CD4-positive, alpha-beta T cell treated with Interleukin-1 beta for 1 hour (primary cell): ENCODE measurements at places on chromosomes 16 and 17.
A peak's percentile ranks its signal among the peaks of the same experiment; 100 is the strongest.

DNA sequence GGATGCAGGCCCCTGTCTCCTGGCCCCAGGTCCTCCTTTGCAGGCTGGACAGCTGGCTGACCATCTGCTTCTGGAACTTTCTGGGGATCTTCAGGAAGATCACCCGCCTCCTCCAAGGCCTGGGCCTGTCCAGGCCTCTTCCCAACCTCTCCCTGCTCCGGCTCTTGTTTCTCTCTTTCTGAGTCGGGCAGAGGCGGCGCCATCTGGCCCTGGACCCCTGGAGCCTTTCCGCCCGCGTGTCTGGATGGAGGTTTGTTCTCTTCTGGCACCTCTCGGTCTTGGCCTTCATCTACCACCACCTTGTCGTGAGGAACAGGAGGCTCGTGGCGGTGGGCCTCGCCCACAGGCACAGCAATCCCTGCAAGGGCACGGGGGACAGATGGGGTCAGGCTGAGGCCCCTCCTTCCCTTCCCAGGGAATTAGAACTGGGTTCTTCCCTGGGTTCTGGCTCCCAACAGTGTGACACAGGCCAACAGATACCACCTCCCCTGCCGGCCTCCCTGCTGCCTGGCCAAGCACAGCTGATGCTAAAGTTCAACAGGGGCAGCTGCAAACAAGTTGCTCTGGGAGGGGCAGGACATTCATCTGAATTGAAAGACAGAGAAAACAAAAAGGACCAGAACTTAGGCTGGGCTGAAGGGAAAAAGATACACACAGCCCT, 13.3 kb downstream of the NDUFAF8 start:
- DNase-seq = no peak

- no peak for DNase-seq
These were observed 36.7 kb downstream of the SALL1 start for GRCh38 chr16:51114382-51114781.

DNA sequence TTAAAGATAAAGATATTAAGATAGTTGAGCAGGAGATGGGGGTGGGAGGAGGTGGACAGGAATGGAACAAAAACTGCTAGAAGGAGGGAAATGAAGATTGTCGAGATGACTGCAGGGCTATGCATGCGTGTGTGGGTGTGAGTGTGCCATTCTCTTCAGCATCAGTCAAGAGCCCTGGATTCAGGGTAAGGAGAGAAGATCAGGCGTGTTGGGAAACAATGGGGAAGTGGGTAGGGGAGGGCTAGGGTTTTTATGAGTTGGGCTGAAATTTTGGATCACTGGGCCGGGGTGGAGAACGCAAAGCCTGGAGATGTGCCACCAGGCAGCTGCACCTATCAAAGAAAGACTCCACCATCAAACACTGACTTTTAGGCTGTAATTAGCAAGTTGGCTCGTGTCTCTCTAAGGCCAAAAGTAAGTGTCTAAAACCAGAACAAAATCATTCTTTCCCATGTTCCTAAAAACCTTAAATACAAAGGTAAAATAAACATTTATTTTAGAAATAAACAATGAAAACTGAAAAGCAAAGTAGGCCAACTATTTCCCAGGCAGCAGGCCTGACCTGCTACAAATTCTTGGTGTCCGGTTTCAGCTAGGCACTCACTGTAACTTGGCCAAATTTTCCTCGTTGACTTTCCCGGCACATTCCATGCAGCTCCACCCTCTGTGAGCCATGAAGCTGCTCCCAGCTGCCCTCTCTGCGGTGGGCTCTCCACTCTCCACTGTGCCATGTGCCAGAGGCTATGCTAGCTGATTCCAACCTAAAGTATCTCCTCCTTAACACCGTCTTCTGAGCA, 4.2 kb downstream of the CDRT4 start:
- DNase-seq = no peak

DNA sequence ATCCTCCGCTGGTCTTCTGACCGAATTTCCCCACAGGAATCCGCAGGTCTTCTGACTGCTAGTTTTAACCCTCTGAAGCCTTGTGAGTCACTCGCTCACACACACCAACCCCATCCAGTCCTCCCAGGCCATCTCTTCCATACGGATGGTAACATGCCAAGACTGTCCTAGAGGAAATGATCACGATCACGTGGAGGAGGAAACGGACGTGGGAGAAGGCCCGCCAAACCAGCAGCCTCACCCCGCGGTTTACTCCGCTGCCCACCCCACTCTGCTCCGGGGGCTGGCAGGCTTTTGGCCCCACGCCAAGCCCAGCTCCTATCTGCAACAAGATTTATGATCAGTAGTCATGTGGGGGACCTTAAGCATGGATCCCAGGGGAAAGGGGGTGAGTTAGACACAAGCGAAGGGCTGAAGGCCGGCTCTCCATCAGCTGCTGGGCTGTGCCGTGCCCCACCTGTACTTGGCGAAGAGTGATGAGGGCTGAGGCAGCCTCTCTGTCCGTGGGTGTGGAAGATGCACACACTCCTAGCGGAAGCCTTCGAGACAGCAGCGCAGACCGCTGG, 1.5 kb upstream of the FAAP100 start:
- no peak for DNase-seq

DNA sequence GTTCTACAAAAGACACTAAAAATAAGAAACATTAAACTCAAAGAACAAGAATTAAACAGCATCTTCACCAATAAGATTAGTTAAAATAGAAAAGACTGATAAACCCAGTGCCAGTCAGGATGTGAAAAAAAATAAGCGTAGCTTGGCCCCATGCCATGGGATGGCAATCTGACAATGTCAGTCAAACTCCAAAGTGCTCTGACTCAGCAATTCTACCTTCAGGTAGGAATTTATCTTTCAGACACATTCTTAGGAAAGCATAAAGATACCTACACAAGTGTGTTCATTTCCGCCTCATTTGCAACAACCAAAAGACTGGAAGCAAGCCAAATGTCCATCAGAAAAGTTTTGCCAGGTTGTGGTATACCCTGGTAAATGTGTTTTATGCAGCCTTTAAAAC, 9.1 kb upstream of the MPO start:
- no peak for DNase-seq

GRCh38 chr17:44402564-44403172, 13.2 kb upstream of the ITGA2B start:
- no peak for DNase-seq

- DNase-seq = no peak
These were observed 140.9 kb downstream of the KCNJ2 start for GRCh38 chr17:70310221-70310672.

- no peak for DNase-seq
These were observed 126.8 kb downstream of the ZFHX3 start for GRCh38 chr16:72921106-72921505.

GRCh38 chr17:76506408-76507345, 5.5 kb upstream of the RHBDF2 start:
- peak; percentile 88 for DNase-seq

- peak; percentile 57 for DNase-seq
These were observed 31.7 kb downstream of the OSBPL7 start for GRCh38 chr17:47789611-47790561.

DNA sequence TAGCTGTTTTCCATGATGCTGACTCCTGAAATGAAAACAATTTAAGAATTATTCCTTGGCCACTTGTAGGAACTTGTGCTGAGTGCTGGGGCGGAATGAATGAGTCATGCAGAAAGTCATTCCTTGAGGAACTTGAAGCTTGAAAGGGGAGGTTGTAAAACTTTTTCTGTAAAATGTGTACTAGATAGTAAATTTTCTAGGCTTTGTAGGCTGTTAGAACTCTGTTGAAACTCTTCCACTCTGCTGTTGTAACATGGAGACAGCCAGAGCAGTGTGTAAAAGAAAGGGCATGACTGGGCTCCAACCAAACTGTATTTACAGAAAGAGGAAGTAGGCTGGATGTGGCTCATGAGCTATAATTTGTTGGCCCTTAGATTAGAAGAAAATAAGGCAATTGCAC, 46.1 kb downstream of the ABCA8 start:
- no peak for DNase-seq

DNA sequence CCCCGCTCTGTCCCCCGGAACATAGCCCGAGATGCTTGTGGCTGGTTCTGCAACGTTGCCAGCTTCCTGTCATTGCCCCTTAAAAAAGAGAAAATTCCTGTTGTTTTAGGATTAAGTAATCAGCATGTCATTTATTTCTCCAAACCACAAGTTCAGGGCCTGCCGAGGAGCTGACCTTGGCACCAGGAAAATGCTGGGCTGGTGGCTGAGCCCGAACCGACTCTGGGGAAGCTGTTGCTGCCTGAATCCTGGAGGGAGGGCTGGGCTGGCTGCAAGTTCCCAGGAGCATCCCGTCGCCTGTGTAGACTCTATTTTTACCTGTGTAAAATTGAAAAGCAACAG, 130.9 kb upstream of the FOXF1 start:
- no peak for DNase-seq

DNA sequence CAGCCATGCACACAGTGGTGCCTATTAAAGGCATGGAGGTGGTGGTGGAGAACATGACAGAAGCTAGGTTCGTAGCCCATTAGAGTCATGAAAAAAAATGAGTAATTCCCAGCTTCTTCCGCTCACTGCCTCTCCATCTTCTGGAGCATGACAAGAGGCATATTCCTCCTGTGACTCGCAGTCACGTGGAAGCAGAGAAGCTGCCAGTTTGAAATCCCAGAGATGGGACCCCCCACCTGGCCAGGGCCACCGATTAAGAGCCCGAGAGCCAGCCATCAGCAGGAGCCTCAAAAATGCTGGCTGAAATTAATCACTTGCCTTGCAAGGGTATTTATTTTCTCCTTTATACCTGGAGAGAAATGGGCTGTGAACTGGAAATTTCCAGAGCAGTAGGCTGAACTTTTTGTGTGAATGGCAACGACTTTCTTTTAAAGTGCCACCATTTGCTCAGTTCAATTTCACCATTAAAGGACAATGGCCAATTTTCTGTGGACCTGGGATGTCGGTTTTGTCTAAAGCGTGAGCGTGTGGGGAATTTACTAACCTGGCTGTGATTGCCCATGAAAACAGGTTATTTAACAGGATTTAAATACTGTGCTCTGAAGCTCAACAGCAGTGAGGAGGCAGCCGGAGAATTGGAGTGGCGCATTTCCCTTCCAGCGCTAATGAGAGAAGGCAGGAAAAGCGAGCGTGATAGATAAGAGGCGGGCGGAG, 189.7 kb upstream of the SDK2 start:
- DNase-seq = no peak

GRCh38 chr17:64687961-64688360, 25.9 kb upstream of the SMURF2 start:
- no peak for DNase-seq

DNA sequence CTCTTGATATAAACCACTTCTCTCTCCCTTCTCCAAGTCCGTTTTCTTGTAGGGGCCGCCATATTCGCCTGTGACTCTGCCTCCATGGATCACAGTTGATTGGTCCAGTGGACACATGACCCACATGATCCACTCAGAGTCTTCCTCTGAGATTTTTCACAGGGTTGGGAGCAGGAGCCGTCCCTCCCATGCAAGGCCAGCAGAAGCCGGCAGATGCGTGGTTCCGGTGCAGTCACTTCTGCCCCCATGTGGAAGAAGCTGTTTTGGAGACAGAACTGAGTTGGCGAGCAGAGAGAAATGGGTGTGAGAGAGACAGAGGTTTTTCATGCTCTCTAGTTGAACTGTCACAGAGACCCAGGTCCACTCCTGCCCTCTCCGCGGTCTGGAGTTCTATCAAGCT, 83.3 kb downstream of the C16orf95 start:
- no peak for DNase-seq

GRCh38 chr17:45149669-45150664, 1.7 kb downstream of the HEXIM1 start:
- DNase-seq = peak; percentile 48
